Stimulated activated CD4-positive, alpha-beta T cell treated with anti-CD3 and anti-CD28 coated beads, Interleukin-4, amount 100 ng/mL, for 4 hours (primary cell): ENCODE measurements at places on chromosomes 3 and 15.
A peak's percentile ranks its signal among the peaks of the same experiment; 100 is the strongest.

DNA sequence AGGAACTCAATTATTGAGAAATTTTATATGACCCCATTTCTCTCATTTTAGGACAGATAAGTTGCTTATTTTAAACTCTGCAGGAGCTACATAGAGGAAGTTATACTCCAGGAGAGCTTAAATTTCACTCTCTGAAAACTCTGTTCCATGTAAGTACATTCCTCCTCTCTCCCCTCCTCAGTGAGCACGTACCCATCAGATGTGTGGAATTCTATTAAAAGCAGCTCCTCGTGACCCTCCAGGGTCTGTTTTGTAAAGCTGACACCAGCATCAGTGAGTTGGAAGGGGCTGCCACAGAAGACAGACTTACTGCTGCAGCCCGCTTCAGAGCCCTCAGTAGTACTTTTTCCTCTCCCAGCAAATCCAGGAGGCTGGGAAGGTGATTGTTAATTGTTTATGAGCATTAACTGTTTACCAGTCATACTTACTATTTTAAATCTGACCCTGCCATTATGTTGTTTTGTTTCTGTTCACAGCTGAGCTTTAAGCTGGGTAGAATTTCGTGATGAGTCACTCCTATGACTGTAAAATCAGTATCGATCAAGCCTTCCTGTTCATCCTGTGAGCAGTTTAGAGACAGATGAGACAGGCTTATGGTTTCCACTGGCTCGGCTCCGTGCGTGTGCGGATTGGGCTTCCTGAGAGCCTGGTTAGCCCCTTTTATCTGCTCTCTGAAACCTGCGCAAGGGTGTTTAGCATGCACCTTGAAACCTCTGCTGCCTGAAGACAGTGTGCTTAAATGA lies 20.4 kb downstream of the IGF1R start:
- peak; percentile 59 for DNase-seq

- no peak for DNase-seq
Observed at GRCh38 chr3:126979046-126979628, 3.8 kb upstream of the PLXNA1 start.

DNA sequence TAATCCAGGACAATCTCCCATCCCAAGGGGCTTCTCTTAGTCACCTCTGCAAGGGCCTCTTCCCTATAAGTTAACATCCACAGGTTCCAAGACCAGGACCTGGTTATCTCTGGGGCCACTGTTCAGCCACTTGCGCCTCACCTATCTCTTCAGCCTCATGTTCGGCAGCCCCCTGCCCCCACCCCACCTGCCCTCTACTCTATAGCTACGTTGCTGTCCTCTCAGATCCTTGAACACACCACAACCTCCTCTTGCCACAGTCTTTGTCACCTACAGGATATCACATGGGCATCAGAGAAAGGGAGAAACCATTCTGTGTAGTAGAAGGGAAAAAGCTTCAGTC lies 33.9 kb downstream of the SLC41A3 start:
- no peak for DNase-seq

GRCh38 chr3:165859061-165859460 lies 21.8 kb upstream of the BCHE start:
- DNase-seq, result no peak
